ENCODE measurements at places on chromosomes 13 and 19. TPM values are rescaled to one million over a fixed set of nuclear protein-coding genes. Genes with fewer than 3 reads are reported as not detected.

Gene CEACAM18
- not detected for total RNA-seq

Gene TMEM86B
- total RNA-seq: 9.5 TPM

Gene SACS
- 32.7 TPM for total RNA-seq

Gene B3GNT8
- total RNA-seq: not detected

- no peak for DNase-seq
- no peak overlapping the region for H3K27ac ChIP-seq
- H3K4me1 ChIP-seq: no peaks in the 10 kb centered on the region
Observed at GRCh38 chr19:41203371-41203770, 10.4 kb downstream of the CYP2S1 start.

GRCh38 chr13:25869941-25870340 lies 181.9 kb downstream of the SHISA2 start:
- H3K4me3 ChIP-seq: no peak overlapping the region
- no peak for DNase-seq
- no peaks in the 10 kb centered on the region for H3K27me3 ChIP-seq
- H3K4me1 ChIP-seq: peaks cover 8% of the 10 kb centered on the region
- H3K27ac ChIP-seq: no peak overlapping the region
- H3K36me3 ChIP-seq: no peaks in the 10 kb centered on the region

GRCh38 chr19:54428323-54429175 lies 13.3 kb downstream of the TTYH1 start:
- no peak overlapping the region for H3K27ac ChIP-seq
- DNase-seq: no peak
- H3K36me3 ChIP-seq: no peaks in the 10 kb centered on the region
- H3K4me1 ChIP-seq: no peaks in the 10 kb centered on the region
- no peak overlapping the region for H3K4me3 ChIP-seq

GRCh38 chr19:10279737-10280442 lies 6.9 kb upstream of the ICAM4 start:
- no peaks in the 10 kb centered on the region for H3K27me3 ChIP-seq
- no peaks in the 10 kb centered on the region for H3K36me3 ChIP-seq
- H3K4me1 ChIP-seq: no peaks in the 10 kb centered on the region
- no peak for DNase-seq

DNA sequence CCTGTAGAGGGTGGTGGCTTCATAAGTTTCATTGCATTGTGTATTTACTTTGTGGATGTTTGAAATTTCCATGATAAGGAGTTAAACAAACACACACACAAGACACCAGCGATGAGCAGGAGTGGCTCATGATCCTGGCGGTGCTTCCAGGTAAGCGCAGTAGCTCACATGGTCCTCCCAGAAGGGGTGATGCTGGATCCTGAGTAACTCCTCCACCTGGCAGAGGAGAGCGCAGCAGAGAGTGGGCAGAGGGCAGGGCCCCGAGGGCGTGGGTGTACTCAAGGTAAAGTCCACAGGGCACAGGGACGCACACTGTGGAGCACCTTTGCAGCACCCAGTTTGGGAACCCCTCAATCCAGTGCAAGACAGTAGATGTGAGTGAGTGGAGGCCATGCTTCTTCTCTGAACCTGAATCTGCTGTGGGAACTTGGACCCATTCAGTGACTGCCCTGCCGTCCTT lies 54.0 kb downstream of the RFX2 start:
- H3K27me3 ChIP-seq: no peaks in the 10 kb centered on the region
- no peak overlapping the region for H3K27ac ChIP-seq
- DNase-seq: no peak
- H3K4me1 ChIP-seq: no peaks in the 10 kb centered on the region
- no peak overlapping the region for H3K4me3 ChIP-seq

DNA sequence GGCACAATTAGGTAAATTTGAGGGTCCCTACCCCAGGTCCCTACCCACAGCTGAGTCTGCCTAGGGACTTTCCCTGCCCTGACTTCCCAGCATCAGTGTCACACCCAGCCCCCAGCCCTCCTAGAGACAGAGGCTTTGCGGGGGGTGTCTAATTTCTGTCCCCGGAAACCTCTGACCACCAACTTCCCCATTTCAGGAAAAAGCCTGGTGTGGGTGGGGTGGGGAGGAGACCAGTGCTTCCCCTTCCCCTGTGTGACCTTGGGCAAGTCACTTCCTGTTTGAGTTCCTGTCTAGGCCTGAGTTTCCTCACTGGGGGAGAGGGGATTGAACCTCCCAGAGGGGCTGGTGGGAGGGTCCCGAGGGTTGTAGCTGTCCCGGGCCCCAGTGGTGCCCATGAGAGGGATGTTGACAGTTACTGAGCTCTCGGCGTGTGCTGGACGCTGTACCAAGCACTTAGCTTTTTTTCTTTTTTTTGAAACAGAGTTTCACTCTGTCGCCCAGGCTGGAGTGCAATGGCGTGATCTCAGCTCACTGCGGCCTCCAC lies 7.9 kb downstream of the VASP start:
- H3K27me3 ChIP-seq: no peaks in the 10 kb centered on the region
- peaks cover 8% of the 10 kb centered on the region for H3K36me3 ChIP-seq
- H3K27ac ChIP-seq: peak overlapping the region; percentile 74
- H3K4me1 ChIP-seq: peaks cover 37% of the 10 kb centered on the region

DNA sequence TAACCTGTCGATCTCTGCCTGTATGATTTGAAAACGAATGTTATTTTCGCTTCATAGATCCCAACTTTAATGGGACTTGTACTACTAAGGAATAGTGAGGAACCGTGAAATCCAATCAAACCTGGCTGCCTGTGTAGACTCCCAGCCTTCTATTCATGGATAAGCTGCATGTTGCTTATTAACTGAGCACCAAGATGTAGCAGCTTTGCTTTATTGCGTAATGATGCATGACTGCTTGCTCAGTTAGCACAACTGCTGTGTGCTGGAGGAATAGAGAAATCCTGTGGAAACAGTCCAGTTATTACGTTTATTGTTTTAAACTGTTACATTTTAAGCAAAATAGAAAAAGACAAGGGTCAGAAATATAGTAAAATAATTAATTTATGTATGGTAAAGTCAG lies 108.2 kb downstream of the SHISA2 start:
- no peak overlapping the region for H3K4me3 ChIP-seq
- DNase-seq: peak; percentile 43
- no peaks in the 10 kb centered on the region for H3K27me3 ChIP-seq
- peaks cover 15% of the 10 kb centered on the region for H3K4me1 ChIP-seq
- no peaks in the 10 kb centered on the region for H3K36me3 ChIP-seq
- no peak overlapping the region for H3K27ac ChIP-seq

DNA sequence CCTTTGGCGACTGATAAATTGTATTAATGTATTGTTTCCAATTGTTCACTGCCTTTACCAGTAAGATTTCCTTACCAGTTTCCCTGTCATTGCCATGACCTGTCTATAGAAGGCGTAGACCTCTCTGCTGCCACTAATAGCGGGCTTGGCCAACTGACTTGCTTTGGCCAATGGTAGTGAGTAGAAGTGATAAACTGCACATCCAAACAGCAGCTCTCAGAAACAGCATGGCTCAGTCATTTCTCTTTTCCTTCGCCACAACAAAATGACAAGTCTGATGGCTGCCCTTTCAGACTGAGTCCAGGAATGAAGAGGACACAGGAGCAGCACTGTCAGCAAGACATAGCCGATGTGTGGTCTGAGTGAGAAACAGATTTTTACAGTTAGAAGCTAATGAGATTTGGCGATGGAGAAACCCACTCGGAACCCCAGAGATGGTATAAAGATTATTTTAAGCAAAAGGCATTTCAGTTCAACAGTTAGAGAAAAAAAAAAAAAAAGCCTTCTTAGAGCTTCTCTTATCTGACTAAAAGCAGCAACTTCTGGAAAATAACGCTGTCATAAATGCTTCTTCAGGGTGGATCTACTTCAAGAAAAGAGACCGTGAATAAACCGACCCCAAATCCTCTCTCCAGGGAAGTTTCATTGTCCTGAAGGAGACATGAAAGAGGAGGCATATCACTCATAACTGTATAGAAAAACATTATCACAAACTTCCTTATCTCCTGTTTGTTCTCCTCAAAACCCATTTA lies 42.0 kb upstream of the TM9SF2 start:
- H3K27ac ChIP-seq: no peak overlapping the region
- no peaks in the 10 kb centered on the region for H3K27me3 ChIP-seq
- H3K4me3 ChIP-seq: no peak overlapping the region
- no peaks in the 10 kb centered on the region for H3K4me1 ChIP-seq

DNA sequence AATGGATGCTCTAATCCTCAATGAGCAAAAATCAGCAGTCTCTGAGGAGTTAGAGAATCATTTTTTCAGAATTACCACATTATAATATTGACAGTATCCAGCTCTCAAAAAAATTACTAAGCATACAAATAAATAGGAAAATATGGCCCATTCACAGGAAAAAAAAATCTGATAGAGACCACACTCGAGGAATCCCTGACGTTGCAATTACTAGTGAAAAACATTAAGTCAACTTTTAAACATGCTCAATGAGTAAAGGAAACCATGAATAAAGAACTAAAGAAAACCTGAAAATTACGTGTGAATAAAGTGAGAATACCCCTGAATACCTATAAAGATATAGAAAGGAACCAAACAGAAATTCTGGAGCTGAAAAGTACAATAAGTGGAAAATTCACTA lies 38.7 kb upstream of the ZNF780A start:
- no peak overlapping the region for H3K4me3 ChIP-seq
- no peak overlapping the region for H3K27ac ChIP-seq
- H3K36me3 ChIP-seq: no peaks in the 10 kb centered on the region
- no peaks in the 10 kb centered on the region for H3K27me3 ChIP-seq
- H3K4me1 ChIP-seq: no peaks in the 10 kb centered on the region

- no peaks in the 10 kb centered on the region for H3K4me1 ChIP-seq
- no peak overlapping the region for H3K4me3 ChIP-seq
- H3K36me3 ChIP-seq: no peaks in the 10 kb centered on the region
- no peaks in the 10 kb centered on the region for H3K27me3 ChIP-seq
- H3K27ac ChIP-seq: no peak overlapping the region
- no peak for DNase-seq
Observed at GRCh38 chr13:39281539-39282150, 243.4 kb downstream of the NHLRC3 start.

- DNase-seq: no peak
- no peaks in the 10 kb centered on the region for H3K36me3 ChIP-seq
- no peaks in the 10 kb centered on the region for H3K4me1 ChIP-seq
- H3K4me3 ChIP-seq: no peak overlapping the region
- 0 out of 2 replicates have a peak, but pooled peaks cover 2% of the 10 kb centered on the region for H3K27me3 ChIP-seq
Observed at GRCh38 chr13:31100721-31101120, 61.0 kb downstream of the HSPH1 start.

DNA sequence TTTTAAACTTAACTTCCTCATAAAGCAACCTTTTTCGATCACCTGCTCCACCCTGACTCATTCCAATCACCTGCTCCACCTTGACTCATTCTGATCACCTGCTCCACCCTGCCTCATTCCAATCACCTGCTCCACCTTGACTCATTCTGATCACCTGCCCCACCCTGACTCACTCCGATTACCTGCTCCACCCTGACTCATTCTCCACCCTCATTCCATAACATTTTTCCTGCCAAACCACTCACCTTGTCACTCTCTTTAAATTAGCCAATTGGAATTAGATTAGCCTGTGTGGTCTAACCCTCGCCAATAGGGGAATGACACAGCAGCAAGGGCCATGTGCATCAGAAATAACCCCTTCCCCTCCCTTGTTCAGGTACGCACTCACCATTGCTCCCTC lies 31.9 kb upstream of the ZNF83 start:
- H3K27me3 ChIP-seq: no peaks in the 10 kb centered on the region
- no peak overlapping the region for H3K4me3 ChIP-seq
- no peaks in the 10 kb centered on the region for H3K4me1 ChIP-seq
- no peak overlapping the region for H3K27ac ChIP-seq
- H3K36me3 ChIP-seq: peaks cover 69% of the 10 kb centered on the region

Data from Karpas-422 (cell line).